ENCODE measurements at places on chromosomes 4 and X.

DNA sequence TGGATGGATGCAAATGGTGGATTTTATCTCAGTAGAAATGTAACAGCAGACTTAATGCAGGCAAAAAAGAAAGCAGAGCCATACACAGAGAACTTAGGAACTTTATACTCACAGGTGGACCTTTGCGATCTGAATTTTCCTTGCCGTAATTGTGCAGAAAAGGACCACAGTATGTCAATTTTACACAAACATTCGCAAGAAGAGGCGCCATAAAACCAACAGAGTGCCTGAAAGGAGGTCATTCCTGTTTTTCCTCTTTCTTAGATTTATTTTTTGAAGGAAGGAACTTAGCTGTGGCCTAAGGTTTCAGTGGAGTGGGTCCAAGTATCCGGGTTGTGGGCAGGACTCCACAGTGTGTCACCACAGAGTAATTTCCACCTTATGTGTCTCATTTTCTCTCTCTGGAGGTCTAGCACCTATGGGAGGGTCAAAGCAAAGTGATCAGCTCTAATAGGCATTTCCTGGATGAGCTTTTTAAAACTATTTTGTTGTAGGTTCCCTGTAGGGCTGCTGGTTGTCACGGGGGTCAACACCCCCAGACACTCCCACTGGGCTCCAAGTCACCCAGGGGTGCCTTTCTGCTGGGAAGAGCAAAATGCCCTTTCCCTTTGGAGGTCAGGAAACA lies 24.7 kb upstream of the PBDC1 start:
- DNase-seq: no peak

- no peak for DNase-seq
Measured at GRCh38 chr4:73729534-73730165, 10.7 kb upstream of the CXCL8 start.

GRCh38 chr4:150960818-150961217 lies 54.3 kb downstream of the LRBA start:
- peak; percentile 7 for DNase-seq

GRCh38 chr4:26192899-26193869 lies 127.6 kb upstream of the RBPJ start:
- DNase-seq: no peak

GRCh38 chr4:119690871-119691270 lies 62.3 kb upstream of the PDE5A start:
- no peak for DNase-seq
